ENCODE measurements at places on chromosomes 3 and 15. TPM values are rescaled to one million over a fixed set of nuclear protein-coding genes. Genes with fewer than 3 reads are reported as not detected.

The LINGO1 gene
- total RNA-seq, result not detected

- no peaks in the 10 kb centered on the region for H3K36me3 ChIP-seq
- H3K4me1 ChIP-seq, result no peaks in the 10 kb centered on the region
- DNase-seq, result no peak
- no peak overlapping the region for H3K4me3 ChIP-seq
- no peak overlapping the region for H3K27ac ChIP-seq
Measured at GRCh38 chr3:148175214-148175613, 522.5 kb upstream of the AGTR1 start.

GRCh38 chr3:139975594-139976365 is 40.8 kb downstream of the CLSTN2 start:
- no peak for DNase-seq
- H3K4me3 ChIP-seq, result no peak overlapping the region
- no peaks in the 10 kb centered on the region for H3K36me3 ChIP-seq
- no peaks in the 10 kb centered on the region for H3K4me1 ChIP-seq
- H3K27me3 ChIP-seq, result no peaks in the 10 kb centered on the region
- no peak overlapping the region for H3K27ac ChIP-seq

GRCh38 chr3:136068708-136069107 is 103.2 kb downstream of the PPP2R3A start:
- no peak overlapping the region for H3K27ac ChIP-seq
- peaks cover 2% of the 10 kb centered on the region for H3K4me1 ChIP-seq
- no peaks in the 10 kb centered on the region for H3K27me3 ChIP-seq
- H3K4me3 ChIP-seq, result no peak overlapping the region

The UTS2B gene
- not detected for total RNA-seq

DNA sequence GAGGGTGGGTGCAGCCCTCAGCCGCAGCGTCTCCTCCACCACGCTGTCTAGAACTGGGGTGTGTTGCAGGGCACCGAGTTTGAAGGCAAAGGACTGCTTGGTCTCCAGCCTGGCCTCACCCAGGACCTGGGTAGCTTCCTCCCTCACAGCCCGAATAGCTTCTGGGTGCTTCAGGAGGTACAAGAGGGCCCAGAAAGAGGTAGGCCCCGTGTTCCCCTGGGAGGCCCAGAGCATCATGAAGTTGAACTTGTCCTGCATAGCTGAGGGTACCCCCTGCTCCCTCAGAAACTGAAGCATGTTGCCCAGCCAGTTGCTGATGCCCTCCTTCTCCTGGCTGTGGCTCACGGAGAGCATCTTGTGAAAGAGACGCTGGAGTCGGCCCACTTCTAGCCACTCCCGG is 930 bp downstream of the CYP8B1 start:
- no peak overlapping the region for H3K27ac ChIP-seq
- no peak overlapping the region for H3K4me3 ChIP-seq
- no peaks in the 10 kb centered on the region for H3K27me3 ChIP-seq
- no peaks in the 10 kb centered on the region for H3K36me3 ChIP-seq
- no peaks in the 10 kb centered on the region for H3K4me1 ChIP-seq
- no peak for DNase-seq

GRCh38 chr15:66565741-66566144 is at the start of gene LCTL:
Gene LCTL, minus strand, starts transcription at chr15:66565998. Its CDS starts 633 bp downstream, at chr15:66565365.
- H3K4me3 ChIP-seq, result no peak within 1 kb of the TSS
- H3K36me3 ChIP-seq, result no peaks in the 10 kb centered on the region
- no peak within 1 kb of the TSS for H3K27ac ChIP-seq
- H3K4me1 ChIP-seq, result peaks cover 5% of the 10 kb centered on the region
- no peaks in the 10 kb centered on the region for H3K27me3 ChIP-seq

DNA sequence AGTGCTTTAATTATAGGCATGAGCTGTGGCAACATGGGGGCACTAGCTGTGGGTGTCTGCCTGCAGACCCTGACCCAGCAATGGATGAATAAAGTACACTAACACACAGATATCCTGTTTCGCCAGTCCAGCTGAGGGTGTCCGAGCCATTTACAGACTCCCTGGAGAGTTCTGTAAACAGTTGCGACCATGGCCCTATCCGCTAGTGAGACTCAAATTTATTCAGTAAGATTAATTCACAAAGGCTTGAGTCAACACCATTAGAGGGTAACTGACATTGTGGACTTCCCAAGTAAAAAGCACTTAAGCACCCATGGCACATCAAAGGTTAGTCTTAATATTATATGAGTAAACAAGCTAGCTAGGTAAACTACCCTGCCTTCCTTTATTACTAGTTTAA is 161.6 kb downstream of the TBL1XR1 start:
- H3K27me3 ChIP-seq, result no peaks in the 10 kb centered on the region
- no peak overlapping the region for H3K4me3 ChIP-seq
- peaks cover 13% of the 10 kb centered on the region for H3K4me1 ChIP-seq
- H3K27ac ChIP-seq, result no peak overlapping the region
- H3K36me3 ChIP-seq, result peaks cover 46% of the 10 kb centered on the region

The CLDN16 gene
- not detected for total RNA-seq

- H3K4me3 ChIP-seq, result no peak overlapping the region
- no peak overlapping the region for H3K27ac ChIP-seq
- peaks cover 43% of the 10 kb centered on the region for H3K4me1 ChIP-seq
- no peaks in the 10 kb centered on the region for H3K36me3 ChIP-seq
Measured at GRCh38 chr15:57053470-57053869, 135.0 kb downstream of the TCF12 start.

The SNTN gene
- total RNA-seq, result not detected

DNA sequence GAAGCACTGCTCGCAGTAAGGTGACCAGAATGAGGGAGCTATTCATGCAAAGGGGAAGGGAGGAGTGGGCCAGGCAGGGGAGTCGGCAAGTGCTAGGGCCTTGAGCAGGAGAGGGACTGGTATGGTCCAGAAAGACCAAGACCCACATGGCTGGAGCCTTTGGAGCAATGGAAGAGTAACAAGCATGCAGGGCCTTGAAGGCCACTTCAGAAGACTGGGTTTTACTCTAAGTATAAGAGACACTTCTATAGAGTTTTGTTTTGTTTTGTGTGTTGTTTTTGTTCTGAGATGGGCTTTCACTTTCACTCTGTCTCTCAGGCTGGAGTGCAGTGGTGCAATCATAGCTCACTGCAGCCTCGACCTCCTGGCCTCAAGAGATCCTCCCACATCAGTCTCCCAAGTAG is 42.0 kb downstream of the BFSP2 start:
- no peaks in the 10 kb centered on the region for H3K27me3 ChIP-seq
- H3K4me3 ChIP-seq, result peak overlapping the region; percentile 48
- peaks cover 35% of the 10 kb centered on the region for H3K4me1 ChIP-seq
- H3K27ac ChIP-seq, result peak overlapping the region; percentile 47
- H3K36me3 ChIP-seq, result peaks cover 1% of the 10 kb centered on the region

The ADGRG7 gene
- total RNA-seq, result not detected

The SETD5 gene
- total RNA-seq, result 103 TPM

GRCh38 chr3:47162697-47163168 is 1.2 kb downstream of the SETD2 start:
- H3K27ac ChIP-seq, result peak overlapping the region; percentile 99
- peaks cover 54% of the 10 kb centered on the region for H3K4me1 ChIP-seq
- no peak for DNase-seq
- H3K36me3 ChIP-seq, result peaks cover 10% of the 10 kb centered on the region
- peak overlapping the region; percentile 97 for H3K4me3 ChIP-seq
- H3K27me3 ChIP-seq, result peaks cover 1% of the 10 kb centered on the region

GRCh38 chr15:25439369-25439836 is 579 bp upstream of the UBE3A start:
- no peak for DNase-seq
- H3K4me1 ChIP-seq, result peaks cover 23% of the 10 kb centered on the region
- H3K27ac ChIP-seq, result peak overlapping the region; percentile 81
- no peaks in the 10 kb centered on the region for H3K27me3 ChIP-seq
- peaks cover 7% of the 10 kb centered on the region for H3K36me3 ChIP-seq
- H3K4me3 ChIP-seq, result peak overlapping the region; percentile 89

- no peak for DNase-seq
- peaks cover 5% of the 10 kb centered on the region for H3K27me3 ChIP-seq
- no peak overlapping the region for H3K27ac ChIP-seq
- H3K4me3 ChIP-seq, result no peak overlapping the region
Measured at GRCh38 chr3:126343649-126344035, 13.6 kb downstream of the KLF15 start.

The LDHAL6B gene
- total RNA-seq, result not detected

DNA sequence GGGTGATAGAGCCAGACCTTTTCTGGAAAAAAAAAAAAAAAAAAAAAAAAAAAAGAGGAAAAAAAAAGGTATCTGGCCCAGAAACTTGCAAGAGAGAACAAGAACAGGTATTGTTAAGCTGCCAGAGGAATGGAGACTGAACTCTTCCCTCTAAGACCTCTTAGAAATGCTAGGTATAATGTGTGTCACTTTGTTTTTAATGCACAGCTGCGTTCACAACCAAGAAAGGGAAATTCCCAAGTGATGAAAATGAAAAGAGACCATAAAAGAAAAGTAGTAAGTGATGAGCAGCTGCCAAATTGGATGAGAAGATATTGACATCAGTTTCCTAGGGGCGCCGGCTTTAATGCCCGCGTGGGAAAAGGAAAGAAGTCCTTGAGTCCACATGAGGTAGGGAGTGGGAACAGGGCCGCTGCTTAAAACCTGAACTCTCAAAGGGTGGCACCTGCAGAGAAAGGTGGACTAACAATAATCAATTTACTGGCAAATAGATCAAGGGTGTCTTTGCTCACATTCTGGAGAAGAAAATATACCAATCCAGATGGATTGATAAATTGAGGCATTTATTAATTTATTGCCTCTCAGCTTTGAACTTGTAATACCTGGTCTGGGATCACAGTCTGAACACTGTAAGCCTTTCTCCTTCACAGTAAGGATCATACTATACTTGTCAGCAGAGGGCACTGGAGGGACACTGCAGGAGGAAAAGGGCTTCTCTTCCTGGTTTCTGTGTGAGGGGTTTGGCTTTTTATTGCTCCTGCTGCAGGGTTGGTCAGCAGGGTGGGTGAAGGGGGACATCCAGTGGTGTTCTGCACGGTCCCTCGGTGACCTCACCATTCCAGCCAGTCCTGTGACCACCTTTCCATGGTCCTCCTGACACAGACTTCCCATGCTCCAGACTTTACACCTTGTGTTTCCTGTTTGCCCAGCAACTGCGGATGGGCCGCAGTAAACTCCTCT is 131.6 kb downstream of the AQP9 start:
- H3K27me3 ChIP-seq, result no peaks in the 10 kb centered on the region
- peak; percentile 24 for DNase-seq
- H3K4me3 ChIP-seq, result no peak overlapping the region
- H3K4me1 ChIP-seq, result peaks cover 6% of the 10 kb centered on the region
- no peak overlapping the region for H3K27ac ChIP-seq

Data from activated CD4-positive, alpha-beta memory T cell treated with anti-CD3 and anti-CD28 coated beads for 36 hours (primary cell).